ENCODE measurements at places on chromosomes 6 and 20.
A peak's percentile ranks its signal among the peaks of the same experiment; 100 is the strongest.

DNA sequence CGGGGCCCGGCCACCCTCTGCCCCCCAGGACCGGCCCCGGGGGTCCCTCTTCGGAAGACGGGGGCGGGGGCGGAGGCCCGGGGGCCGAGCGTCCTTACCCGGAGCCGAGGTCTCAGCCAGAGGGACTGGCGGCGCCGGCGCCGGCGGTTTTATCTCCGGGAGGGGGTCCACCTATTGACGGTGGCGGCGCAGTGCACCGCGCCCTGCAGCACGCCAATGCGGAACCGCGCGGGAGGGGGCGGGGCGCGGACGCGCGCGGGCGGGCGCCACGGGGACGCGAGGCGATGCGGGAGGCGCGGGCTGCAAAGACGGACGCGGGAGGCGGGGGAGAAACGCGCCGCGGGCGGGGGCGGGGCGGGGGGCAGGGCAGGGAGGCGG is at the start of gene EEF1A2:
Gene EEF1A2, minus strand, starts transcription at position 124 of the 378 bp plus-strand sequence. CDS start 1,320 bp downstream, outside the sequence.
- no peak for DNase-seq

DNA sequence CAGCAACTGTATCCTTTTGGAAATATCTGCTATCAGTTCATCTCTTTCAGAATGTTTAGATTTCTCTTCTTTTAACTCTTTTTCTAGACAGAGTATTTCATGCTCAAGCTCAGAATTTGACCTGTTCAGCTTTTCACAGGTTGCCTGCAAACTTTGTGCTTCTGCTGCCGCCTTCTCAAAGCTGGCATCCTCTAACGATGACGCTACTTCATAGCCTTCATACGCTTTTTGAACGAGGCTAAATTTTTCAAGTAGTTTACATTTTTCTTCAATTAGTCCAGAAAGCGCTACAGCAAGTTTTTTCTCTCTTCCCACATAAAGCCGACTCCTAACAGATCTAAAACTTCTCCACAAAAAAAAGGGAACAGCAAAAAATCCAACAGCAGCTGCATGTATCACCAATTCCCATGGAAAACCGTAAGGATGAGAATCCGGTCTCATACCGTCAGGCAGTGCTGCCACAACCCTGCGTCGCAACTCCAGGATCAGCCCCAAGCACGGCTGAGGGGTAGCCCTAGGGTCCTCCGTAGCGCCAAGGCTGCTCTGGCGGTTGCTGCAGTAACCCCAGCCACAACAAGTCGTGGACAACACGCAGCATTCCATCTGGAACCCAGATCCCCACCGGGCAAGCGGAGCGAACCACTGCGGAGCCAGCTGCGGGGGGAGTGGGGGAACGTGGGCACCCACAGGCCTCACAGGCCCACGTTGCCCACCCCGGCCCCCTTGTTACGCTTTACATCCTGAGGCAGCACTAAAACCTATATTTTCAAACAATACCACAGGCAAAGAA is 30.6 kb downstream of the DACT2 start:
- no peak for DNase-seq

DNA sequence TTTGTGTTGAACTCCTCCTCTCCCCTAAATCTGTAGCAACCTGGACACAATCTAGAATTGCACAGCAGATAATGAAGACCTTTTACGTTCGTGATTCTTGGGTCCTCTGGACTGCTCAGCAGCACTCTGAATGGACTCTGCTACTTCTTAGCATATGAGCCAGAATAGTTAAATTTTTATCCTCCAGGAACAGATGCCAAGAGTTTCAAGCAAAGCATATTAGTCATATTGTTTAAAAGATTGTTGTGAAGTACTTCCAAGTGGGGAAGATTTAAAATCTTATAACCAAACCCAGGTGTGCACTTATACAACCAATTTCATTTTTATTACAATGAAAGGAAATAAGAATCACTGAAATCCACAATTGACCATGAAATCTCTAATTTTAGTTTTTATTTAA is 118.9 kb upstream of the EXOC2 start:
- DNase-seq, result no peak

- no peak for DNase-seq
Measured at GRCh38 chr6:124783344-124783743, 178.9 kb upstream of the RNF217 start.

DNA sequence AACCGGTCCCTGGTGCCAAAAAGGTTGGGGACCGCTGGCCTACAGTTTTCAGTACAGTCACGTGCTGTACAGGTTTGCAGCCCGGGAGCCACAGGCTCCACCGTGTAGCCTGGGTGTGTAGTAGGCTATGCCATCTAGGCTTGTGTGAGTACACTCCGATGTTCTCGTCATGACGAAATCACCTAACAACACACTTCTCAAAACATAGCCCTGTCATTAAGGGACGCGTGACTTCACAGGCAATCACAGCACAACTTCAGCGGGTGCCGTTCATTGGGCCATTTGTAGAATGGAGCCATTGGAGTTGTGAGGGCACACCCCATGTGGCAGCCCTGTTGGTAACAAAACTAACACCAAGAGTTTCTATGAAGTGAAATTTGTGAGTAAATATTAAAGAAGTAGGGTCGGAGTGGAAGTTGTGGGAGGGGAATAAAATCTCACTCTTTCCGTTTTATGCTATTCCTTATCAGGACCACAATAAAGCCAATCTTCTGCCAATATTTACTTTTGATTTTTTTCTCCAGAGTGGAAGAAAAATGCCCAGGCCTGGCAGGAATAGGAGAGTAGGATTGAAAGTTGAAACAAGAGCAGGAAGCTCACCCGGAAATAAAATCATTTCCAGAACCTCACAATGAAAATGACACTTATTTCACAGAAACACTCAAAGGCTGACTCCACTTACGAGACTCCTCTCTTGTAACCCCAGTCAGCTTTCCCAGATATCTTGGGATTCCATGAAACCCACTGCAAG is 63.7 kb upstream of the PTPN1 start:
- DNase-seq, result no peak

- DNase-seq, result no peak
Measured at GRCh38 chr6:150635906-150636514, 36.3 kb downstream of the PLEKHG1 start.

DNA sequence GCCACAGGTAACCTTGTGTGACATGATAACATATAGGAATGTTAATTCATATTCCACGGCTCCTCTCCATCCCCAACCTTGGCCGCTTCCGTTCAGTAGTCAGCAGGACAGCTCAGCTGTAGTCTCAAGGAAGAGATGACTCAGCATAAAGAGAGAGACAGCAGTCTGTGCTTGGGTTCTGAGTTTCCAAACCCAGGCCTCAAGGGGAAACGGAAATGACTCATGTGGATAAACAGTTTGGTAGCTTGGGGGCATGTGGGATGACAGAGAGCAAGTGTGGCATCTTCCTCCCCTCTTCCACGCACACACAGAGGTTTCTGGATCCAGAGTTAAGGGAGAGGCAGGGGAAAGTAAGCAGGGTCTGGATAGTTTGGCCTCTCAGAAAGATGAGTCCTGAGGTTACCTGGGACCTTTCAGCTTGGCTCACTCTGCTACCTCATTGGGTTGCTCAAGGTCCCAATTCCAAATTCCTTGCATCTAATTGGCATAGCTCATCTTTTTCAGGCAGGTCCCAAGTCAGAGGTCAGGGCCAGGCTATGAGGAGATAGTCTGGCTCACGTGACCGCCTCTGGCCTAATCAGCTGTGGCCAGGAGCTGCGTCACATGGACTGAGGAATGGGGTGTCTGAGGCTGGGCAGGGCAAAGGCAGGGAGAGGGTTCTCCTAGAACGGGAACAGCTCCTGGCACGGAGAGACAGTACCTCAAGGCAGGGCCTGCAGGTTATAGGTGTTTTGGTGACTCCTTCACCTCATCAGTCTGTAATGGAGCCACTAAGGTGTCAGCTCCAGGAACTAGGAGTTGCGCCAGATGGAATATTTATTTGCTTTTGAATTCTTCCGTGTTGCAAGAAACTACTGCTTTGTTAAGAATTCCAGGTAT is 36.5 kb upstream of the MLN start:
- DNase-seq, result peak; percentile 61

DNA sequence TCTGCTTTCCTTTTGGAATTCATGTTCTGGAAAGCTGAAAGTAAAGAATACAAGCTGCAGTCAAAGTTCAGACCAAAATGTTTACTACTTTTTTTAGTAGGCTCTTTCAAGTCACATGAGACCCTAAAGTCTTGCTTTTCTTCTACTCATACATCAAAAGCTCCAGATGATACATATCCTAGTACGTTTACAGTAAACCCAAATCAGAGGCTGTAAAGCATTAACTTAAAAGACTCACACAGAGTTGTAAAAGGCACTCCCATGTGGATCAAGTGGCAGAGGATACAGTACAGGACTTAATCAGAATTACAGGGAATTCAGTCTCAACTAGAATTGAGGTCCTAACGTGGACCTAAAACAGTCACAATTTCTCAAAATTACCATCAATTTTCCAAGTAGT is 40.7 kb downstream of the STK38 start:
- no peak for DNase-seq

DNA sequence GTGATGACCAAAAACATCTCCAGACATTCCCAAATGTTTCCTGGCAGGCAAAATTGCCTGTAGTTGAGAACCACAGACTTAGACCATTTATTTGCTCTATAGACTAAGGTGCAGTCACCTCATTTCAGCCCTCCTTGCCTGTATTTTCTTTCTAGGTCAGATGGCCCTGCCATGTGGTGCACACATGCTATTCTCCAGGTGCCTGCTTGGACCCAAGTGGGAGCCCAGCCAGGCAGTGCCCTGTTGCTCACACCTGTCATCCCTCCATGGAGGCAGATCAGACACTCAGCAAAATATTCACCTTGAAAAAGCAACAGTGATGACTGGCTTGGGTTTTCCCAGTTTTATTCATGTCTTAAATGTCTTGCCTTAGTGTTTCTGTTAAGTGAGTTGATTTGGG is 311.4 kb downstream of the TFAP2C start:
- no peak for DNase-seq

GRCh38 chr6:98769546-98769945 is 64.8 kb upstream of the POU3F2 start:
- no peak for DNase-seq
